EL (cell line): ENCODE measurements at places on chromosomes 16 and 17.

DNA sequence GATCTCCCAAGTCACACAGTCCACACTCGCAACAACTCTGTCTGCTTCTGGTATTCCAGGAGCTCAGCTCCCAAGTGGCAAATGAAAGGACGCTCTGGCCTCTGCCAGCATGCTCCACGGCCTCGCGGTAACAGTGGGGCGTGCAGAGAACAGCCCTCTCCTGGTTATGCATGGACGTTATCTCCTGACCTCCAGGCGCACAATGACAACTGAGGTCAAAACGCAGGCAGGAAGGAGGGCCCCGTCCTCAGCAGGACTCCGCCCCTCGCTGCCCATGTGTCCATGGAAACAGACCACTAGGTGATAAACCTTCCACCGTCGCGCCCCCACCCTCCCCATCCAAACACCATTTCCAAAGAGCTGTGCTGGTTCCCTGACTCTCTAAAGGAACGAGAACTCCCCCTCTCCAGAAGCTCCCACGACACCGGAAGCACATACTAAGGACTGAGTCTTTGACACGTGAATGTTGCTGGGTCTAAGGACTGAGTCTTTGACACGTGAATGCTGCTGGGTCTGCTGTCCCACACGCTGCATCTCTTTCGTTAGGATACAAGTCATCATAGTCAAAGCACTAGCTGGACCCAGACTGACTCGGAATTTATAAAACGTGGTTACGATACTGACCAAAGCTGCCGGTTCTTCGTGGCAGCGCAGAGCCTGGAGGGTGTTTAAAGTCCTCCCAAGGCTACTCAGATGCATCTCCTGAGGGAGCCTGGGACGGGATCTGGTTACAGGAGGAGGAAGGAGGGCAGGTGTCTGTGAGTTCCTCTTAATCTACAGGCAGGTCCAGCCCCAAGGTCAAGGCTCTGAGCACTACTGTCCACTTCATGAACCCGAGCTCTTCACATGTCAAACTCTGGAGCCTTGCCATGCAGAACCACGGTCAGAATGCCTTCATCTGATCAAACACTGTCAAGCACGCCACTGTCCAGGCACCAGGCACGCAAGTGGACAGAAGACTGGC is 43.9 kb downstream of the KLHDC4 start:
- no peak for DNase-seq

GRCh38 chr17:44673893-44674292 is 15.7 kb downstream of the CCDC43 start:
- no peak for DNase-seq

DNA sequence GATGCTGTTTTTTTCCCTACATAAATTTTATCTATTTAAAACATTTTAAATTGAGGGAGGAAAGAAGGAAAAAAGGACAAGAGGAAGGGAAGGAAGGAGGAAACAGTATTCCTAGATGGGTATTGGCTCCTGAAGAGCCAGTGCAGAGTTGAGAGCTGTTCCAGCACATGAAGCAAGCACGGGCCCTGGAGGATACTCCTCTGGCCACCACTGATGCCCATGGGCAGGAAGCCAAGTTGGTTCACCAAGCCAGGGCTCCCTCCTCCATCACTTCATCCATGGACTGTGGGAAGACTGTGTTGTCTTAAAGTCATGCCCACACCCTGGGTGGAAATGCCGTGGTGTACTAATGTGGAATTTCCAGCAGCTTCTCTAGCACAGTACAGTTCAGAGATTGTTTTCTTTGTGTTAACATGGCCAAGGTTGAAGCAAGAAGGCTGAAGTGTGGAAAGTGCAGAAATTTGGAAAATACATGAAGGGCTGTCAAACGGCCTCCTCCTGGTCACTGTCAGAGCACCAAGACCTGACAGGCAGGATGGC is 23.9 kb upstream of the NOS2 start:
- no peak for DNase-seq

- DNase-seq = peak; percentile 45
Observed at GRCh38 chr16:87190288-87191230, 126.6 kb downstream of the C16orf95 start.

- DNase-seq = no peak
Observed at GRCh38 chr17:1379930-1380313, 20.1 kb downstream of the YWHAE start.

- DNase-seq = no peak
Observed at GRCh38 chr16:68088130-68088972, 3.2 kb downstream of the NFATC3 start.

- DNase-seq = no peak
Observed at GRCh38 chr17:47741109-47741792, 8.2 kb downstream of the TBX21 start.

- DNase-seq = no peak
Observed at GRCh38 chr17:77324227-77324626, 183.5 kb downstream of the SEC14L1 start.

GRCh38 chr16:55418586-55418985 is 60.4 kb upstream of the MMP2 start:
- DNase-seq = no peak

GRCh38 chr17:4843321-4844000 is 10.3 kb downstream of the MINK1 start:
- no peak for DNase-seq

GRCh38 chr16:75385507-75386152 is 47.7 kb downstream of the CFDP1 start:
- peak; percentile 82 for DNase-seq

DNA sequence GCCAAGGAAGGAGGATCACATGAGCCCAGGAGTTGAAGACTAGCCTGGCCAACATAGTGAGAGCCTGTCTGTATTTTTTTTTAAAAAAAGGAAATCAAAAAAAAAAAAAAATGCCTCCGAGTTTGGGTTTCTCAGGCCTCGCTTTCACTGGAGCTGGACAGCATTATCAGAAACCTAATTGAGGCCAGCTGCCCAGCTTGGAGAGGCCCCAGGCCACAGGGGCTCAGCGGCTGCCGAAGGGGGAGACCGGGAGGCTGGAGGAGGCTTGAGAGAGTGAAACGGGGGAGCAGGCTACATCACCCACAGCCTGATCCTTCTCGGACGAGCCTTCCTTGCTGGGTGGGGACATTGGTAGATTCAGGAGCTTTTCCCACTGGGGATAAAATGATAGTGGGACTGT is 5.1 kb downstream of the TTYH2 start:
- DNase-seq = no peak

DNA sequence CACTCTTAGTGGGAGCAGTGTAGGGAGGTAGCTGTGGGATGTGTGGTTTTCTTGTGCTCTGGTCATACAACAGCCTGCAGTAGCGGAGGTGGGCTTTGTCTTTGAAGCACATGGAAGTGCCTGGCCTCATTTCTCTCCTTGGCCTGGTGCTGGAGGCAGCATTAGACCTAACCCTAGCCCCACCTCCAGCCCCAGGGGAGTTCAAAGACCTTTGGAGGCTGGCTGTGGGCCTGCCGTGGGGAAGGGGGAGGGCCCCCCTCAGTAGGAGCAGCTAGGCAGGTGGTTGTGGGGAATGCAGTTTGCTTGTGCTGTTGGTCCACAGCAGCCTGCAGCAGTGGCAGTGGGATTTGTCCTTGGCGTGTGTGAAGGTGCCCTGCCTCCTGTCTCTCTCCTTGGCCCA is 91.7 kb downstream of the BCAS3 start:
- no peak for DNase-seq

DNA sequence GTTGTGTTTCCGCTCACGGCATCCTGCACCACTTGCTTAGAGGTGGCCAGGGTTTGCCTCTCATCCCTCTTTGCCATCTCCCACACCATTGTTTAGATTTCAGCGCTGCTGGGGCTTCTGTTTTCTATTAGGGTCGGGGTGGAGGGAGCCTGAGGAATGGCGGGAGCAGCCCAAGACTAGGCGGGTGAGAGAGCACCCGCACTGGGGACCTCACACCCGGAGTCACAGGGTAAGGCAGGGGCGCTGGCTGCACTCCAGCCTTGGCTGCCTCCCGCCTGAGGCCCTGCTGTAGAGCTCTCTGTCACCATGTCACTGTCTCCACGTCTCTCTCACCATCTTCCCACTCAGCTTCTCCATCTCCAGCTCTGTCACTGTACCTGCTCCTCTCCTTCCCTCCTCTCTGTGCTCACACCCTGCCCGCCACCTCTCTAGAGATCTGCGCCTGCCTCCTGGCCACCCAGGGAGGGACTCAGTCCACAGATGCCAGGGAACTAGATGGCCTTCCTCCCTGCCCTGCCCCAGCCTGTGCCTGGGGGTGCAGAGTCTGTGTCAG is 32.8 kb upstream of the ABCC3 start:
- DNase-seq = no peak

DNA sequence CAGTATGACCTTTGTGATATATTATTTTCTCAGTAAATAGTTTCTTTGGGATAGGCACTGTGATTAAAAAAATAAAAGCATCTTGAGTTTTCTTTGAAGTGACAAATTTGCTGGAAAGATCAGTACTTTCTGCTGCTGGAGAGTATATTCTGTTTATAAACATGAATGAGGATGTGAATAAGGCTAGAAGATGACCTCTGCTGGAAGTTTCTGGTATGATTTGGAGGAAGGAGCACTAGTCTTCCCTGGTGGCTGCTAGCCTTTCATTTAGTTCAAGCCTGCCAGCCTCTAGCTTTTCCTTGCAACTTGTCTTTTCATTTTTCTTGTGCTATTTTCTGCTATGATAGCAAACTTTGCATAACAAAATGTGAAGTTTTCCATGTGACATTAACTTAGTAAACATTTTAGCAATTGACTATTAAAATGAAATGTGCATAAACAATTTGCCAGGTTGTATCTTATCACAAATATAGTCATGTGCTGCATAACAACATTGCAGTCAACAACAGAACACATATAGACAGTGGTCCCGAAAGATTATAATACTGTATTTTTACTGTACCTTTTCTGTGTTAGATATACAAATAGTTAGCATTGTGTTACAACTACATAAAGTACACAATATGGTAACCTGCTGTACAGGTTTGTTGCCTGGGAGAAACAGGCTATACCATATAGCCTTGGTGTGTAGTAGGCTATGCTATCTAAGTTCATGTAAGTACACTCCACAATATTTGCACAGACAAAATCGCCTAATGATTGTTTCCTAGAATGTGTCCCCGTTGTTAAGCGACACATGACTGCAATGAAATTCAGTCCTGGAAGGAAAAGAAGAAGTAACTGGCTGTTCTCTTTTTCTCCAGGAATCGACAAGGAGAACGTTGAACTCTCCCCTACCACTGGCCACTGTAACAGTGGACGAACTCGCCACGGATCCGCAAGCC is 18.1 kb upstream of the RAB11FIP4 start:
- DNase-seq = peak; percentile 63

GRCh38 chr17:70181866-70182265 is 12.5 kb downstream of the KCNJ2 start:
- DNase-seq = no peak

DNA sequence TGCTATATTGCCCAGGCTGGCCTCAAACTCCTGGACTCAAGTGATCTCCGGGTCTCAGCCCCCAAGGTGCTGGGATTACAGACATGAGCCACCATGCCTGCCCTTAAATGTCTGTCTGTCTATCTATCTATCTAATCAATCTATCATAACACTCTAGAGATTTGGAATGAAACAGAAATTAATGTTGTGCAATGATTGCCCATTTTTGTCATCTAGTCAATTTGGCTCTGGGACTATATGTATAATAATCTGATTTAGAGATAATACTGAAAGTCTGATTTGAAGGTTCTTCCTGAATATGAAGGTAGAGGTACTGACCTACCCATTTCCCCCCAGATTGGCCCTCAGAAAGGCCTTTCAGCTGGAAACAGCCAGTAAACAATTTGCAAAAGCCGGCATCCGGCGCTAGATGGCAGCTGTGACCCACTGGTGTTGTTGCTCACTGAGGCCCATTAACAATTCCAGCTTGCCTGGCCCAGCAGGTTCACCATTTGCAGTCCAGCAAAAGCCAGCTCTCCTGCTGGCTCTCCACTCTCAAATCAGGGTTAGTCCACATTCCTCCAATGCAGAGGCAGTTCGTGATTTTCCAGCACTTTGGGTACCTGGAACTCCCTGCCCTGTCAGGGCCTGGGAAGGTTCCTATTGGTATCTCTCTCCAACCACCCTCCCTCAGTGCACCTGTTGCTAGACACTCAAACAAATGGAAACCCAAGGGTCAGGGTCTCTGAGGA is 22.9 kb upstream of the C16orf87 start:
- DNase-seq = peak; percentile 65

- no peak for DNase-seq
Observed at GRCh38 chr17:83174362-83175118, 95.1 kb downstream of the METRNL start.

GRCh38 chr17:20171741-20172365 is 162.7 kb downstream of the SPECC1 start:
- peak; percentile 18 for DNase-seq

DNA sequence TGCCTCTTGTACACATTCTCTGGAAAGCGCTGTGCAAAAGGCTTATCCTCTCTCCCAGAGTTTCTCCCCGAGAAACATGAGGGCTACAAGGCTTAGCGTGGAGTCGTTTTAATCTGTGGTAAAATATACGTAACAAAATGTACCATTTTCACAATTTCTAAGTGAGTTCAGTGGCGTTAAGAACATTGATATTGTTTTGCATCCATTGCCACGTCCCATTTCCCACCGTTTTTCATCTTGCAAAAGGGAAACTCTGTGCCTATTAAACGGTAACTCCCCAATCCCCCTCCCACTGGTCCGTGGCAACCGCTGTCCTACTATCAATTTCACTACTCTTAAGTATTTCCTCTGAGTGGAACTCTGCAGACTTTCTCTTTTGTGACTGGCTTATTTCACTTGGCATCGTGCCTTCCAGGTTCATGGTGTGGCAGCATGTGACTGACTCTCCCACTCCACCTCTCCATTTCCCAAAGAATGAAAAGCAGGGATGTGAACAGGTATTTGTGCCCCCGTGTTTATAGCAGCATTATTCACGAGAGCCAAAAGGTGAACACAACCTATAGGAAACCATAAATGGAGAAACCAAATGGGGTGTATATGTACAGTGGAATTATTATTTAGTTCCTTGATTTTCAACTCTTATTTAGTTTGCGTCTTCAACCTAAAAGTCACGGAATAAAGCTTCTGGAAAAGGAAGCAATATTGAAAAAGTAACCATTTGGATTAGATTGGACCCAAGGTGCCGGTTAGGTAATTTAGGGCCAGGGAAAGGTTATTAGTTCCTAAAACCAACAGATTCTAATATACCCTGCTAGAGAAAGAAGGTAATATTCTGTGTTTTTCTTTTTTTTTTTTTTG is 1.1 kb upstream of the USP32 start:
- DNase-seq = peak; percentile 50

- DNase-seq = peak; percentile 47
Observed at GRCh38 chr16:2388875-2389433, 40.3 kb upstream of the CCNF start.

DNA sequence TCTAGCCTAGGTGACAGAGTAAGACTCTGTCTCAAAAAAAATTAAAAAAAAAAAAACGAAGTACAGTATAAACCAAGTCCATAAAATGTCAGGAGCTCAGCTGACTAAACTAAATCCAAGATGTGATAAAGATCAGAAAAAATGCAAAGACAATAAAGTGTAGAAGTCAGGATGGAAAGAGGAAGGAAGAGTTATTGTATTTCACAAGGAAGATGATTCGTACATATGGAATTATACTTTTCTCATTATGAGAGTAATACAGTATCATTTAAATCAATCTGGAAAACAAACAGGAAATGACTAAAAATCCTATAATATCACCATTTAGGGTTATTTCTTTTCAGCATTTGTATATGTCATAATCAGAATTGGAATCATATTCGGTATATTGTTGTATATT is 11.4 kb upstream of the APOH start:
- DNase-seq = peak; percentile 63
